Stimulated activated naive CD4-positive, alpha-beta T cell (primary cell): ENCODE measurements at places on chromosomes 11 and 22.

GRCh38 chr11:116644941-116645305, 127.9 kb downstream of the BUD13 start:
- DNase-seq = no peak

- no peak for DNase-seq
Measured at GRCh38 chr22:23305321-23305910, 125.1 kb downstream of the BCR start.

DNA sequence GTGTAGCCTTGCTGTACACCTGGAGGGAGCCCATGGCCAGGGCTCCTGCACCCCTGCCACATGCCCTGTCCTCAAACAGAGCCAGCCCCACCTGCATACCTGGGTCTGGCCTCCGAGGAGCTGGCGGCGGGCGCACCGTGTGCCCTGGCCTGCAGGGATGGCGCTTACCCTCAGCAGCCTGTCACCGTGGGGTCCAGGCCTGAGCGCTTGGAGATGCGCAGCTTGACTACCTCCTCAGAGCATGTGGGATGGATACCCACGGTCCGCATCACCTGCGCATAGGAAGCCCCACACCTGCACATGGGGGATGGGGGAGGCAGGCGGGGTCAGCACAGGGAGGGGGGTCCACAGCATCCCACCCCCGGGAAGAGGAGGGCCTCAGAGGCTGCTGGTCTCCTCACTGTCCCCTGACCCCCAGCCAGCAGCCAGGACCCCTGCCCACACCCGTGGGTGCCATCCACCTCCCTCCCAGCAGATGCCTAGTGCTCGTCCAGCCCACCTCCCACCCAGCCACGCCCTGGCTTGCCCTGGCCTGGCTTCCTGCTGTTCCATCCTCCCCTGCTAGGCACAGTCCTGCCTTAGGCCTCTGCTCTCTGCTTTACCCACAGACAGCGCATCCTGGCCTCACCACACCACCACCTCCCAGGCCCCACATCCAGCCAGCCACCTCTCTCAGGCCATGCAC, 22.4 kb upstream of the GNB1L start:
- DNase-seq = no peak

- DNase-seq = no peak
Measured at GRCh38 chr22:31081963-31082605, 966 bp downstream of the SMTN start.

- no peak for DNase-seq
Measured at GRCh38 chr22:29517215-29517908, 36.2 kb downstream of the THOC5 start.

GRCh38 chr11:120289426-120289825, 35.7 kb upstream of the TLCD5 start:
- DNase-seq = no peak

DNA sequence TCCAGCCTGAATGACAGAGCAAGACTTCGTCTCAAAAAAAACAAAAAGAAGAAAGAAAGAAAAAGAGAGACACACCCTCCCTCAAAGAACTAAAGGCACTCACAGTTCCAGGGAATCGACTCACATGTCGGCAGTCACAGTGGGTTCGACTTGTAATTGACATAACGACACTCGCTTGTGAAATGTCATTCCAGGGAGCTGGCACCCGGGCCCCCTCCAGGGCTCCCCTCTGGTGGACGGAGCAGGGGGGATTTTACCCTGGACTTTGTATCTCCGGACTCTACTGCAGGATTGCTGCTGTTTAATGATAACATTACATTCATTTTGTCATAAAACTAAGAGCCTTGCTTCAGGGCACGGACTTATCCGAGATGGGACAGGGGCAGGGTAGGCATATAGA, 18.2 kb downstream of the NFAM1 start:
- no peak for DNase-seq

- no peak for DNase-seq
Measured at GRCh38 chr11:76785513-76785912, 2.4 kb downstream of the TSKU start.

- DNase-seq = no peak
Measured at GRCh38 chr11:110434952-110435779, 5.4 kb downstream of the FDX1 start.

DNA sequence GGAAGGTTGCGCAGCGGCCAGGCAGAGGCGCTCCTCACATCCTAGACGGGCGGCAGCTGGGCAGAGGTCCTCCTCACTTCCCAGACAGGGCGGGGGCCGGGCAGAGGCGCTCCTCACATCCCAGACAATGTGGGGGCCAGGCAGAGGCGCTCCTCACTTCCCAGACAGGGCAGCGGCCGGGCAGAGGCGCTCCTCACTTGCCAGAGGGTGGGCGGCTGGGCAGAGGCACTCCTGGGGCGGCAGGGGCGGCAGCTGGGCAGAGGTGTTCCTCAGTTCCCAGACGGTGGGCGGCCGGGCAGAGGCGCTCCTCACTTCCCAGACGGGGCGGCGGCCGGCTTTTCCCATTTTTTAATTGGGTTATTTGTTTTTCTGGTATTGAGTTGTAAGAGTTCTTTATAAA, 20.2 kb upstream of the PTS start:
- no peak for DNase-seq

- DNase-seq = no peak
Measured at GRCh38 chr11:11247086-11247485, 106.0 kb downstream of the CSNK2A3 start.

DNA sequence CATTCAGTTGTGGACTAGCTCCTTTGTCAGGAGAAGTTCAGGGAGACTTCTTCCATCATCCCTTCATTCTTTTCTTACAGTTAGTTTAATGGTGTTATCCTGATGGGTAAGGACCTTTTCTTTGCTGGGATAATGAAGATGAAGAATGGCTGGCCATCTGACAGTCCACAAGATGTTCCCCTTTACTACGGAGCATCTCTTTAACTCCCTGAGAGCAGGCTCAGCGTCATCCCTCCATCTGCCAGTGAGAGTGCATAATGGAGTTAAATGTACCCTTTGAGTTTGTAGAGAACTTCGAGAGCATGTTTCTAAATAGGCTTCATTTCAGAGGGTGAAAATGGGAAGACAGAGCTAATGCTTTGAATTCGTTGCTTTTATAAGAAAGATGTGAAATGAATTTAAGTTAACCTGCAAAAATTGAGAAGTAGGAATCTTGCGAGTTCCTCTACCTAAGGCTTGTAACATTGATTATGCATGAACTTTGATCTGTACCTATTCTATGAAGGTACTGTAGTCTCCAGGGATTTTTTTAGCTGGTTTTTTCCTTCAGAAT, 1.7 kb downstream of the EP300 start:
- DNase-seq = no peak

- DNase-seq = no peak
Measured at GRCh38 chr22:40524392-40525249, 111.9 kb downstream of the MRTFA start.

- no peak for DNase-seq
Measured at GRCh38 chr11:115222863-115223530, 281.2 kb downstream of the CADM1 start.

DNA sequence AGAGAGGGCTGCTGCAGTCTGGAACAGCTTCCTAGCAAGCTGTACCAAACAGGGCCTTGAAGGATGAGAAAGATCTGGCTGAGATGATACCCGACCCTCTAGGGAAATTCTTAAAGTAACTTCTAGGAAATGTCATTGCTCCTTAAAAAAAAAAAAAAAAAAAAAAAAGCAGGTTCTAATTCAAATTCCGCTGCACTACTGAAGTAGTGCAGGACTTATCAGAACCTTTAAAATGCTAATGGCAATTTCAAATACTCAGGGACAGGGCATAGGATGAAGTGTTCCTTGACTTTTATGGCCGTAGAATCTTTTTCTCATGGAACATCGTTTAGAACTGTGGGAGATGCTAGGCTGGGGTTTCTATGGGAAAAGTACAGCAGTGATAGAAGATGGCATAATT, 13.1 kb downstream of the MIAT start:
- DNase-seq = no peak

DNA sequence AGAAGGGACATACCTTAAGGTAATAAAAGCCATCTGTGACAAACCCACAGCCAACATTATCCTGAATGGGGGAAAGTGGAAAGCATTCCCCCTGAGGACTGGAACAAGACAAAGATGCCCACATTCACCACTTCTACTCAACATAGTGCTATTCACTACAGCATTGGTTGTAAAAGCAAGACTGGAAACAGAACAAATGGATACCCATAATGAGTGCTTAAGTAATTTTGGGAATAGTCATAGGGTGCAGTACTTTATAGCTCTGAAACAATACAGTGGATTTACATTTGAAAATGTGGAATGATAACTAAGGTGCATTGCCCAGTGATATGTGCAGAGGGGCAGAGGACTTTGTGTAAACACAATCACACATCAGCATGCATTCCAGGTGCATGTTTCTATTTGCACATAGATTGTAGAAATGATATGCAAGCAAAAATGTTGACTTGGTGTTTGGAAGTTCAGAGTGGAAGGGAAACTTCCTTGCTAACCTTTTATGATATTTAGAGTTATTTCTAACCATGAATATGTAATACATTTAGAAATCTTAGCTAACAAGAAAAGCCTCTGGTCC, 112.3 kb downstream of the IGLL1 start:
- DNase-seq = no peak

GRCh38 chr11:72576661-72577060, 97.6 kb downstream of the PDE2A start:
- no peak for DNase-seq

DNA sequence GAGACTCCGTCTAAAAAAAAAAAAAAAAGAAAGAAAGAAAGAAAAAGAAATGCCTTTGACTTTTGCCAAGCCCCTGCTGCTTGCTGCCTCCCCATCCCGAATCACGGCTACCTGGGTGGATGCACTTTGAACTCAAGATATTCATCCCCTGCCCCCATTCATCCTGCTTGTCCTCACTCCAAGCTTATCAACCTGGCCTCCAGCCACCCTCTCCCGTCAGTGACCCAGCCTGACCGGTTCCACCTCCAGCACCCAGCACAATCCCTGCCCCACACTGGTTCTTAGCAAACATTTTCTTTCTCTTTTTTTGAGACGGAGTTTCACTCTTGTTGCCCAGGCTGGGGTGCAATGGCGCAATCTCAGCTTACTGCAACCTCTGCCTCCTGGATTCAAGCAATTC, 44.4 kb downstream of the CYTH4 start:
- DNase-seq = no peak

DNA sequence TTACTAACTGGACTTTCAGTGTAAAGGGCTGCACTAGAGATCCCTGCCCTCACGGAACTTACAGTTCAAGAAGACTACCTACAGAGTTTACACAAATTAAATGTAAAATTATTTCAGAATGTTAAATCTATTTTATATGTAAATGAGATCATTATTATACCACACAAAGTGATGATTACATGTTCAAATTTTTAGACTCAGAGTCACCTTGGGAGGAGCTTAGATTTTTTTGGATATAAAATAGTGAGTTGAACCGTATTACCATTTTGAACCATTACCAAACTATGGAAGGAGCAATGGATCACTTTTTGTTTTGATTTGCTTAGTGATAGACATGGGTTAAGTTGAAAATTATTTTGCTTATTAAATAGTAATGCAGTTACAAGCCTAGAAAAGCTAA, 1.6 kb downstream of the IPO7 start:
- DNase-seq = no peak

- no peak for DNase-seq
Measured at GRCh38 chr11:116162886-116163230, 609.9 kb downstream of the BUD13 start.

- DNase-seq = no peak
Measured at GRCh38 chr11:69161117-69161407, 5.3 kb downstream of the SMIM38 start.

- no peak for DNase-seq
Measured at GRCh38 chr11:98549571-98549970, 471.2 kb upstream of the CNTN5 start.

- DNase-seq = no peak
Measured at GRCh38 chr11:134584706-134585445, 172.8 kb upstream of the B3GAT1 start.

- no peak for DNase-seq
Measured at GRCh38 chr11:105344938-105345337, 205.4 kb upstream of the CARD18 start.
